ENCODE measurements at places on chromosomes 5 and 9. TPM values are rescaled to one million over a fixed set of nuclear protein-coding genes. Genes with fewer than 3 reads are reported as not detected.

GRCh38 chr5:12413075-12413474, 508.8 kb upstream of the CTNND2 start:
- H3K27me3 ChIP-seq, result no peaks in the 10 kb centered on the region
- no peaks in the 10 kb centered on the region for H3K36me3 ChIP-seq
- no peak overlapping the region for H3K27ac ChIP-seq
- no peaks in the 10 kb centered on the region for H3K4me1 ChIP-seq
- DNase-seq, result no peak

GRCh38 chr5:176743868-176744583, 66.3 kb upstream of the UNC5A start:
- no peaks in the 10 kb centered on the region for H3K36me3 ChIP-seq
- no peak overlapping the region for H3K4me3 ChIP-seq
- peaks cover 6% of the 10 kb centered on the region for H3K4me1 ChIP-seq
- peaks cover 30% of the 10 kb centered on the region for H3K27me3 ChIP-seq
- H3K27ac ChIP-seq, result no peak overlapping the region

Gene QSOX2
- total RNA-seq, result 4.3 TPM

- H3K36me3 ChIP-seq, result no peaks in the 10 kb centered on the region
- no peak for DNase-seq
- H3K4me1 ChIP-seq, result no peaks in the 10 kb centered on the region
- no peak overlapping the region for H3K4me3 ChIP-seq
Observed at GRCh38 chr5:168747987-168748777, 169.0 kb upstream of the PANK3 start.

DNA sequence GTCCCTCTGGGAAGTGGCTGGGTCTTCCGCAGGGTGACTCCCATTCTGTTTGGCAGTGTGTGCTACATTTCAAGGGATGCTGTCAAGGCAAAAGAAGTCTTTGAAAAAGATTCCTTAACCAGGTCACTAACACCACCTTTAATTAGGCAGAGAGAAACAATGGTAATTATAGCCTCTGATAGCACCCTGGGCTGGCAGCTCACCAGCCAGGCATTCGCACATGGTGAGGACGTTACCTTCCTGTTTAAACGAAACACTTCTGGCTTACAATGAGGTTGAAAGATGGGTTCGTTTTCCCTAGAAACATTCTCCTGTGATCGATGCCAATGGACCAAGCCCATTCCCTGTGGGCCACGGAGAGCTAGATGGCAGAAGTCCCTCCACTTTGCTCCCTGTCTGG, 230.1 kb upstream of the PANK3 start:
- H3K4me1 ChIP-seq, result no peaks in the 10 kb centered on the region
- no peaks in the 10 kb centered on the region for H3K27me3 ChIP-seq
- no peak overlapping the region for H3K4me3 ChIP-seq
- H3K27ac ChIP-seq, result no peak overlapping the region

- H3K36me3 ChIP-seq, result no peaks in the 10 kb centered on the region
- peaks cover 6% of the 10 kb centered on the region for H3K27me3 ChIP-seq
- no peak overlapping the region for H3K4me3 ChIP-seq
- no peak overlapping the region for H3K27ac ChIP-seq
- DNase-seq, result no peak
Observed at GRCh38 chr9:135218331-135219225, 131.1 kb downstream of the OLFM1 start.

GRCh38 chr9:95383185-95383676, 65.7 kb upstream of the FANCC start:
- no peak overlapping the region for H3K4me3 ChIP-seq
- no peak overlapping the region for H3K27ac ChIP-seq
- no peaks in the 10 kb centered on the region for H3K4me1 ChIP-seq
- no peaks in the 10 kb centered on the region for H3K36me3 ChIP-seq
- H3K27me3 ChIP-seq, result no peaks in the 10 kb centered on the region

GRCh38 chr5:178106556-178107239, 6.6 kb upstream of the N4BP3 start:
- H3K4me1 ChIP-seq, result no peaks in the 10 kb centered on the region
- H3K27ac ChIP-seq, result no peak overlapping the region
- DNase-seq, result no peak
- H3K27me3 ChIP-seq, result no peaks in the 10 kb centered on the region

DNA sequence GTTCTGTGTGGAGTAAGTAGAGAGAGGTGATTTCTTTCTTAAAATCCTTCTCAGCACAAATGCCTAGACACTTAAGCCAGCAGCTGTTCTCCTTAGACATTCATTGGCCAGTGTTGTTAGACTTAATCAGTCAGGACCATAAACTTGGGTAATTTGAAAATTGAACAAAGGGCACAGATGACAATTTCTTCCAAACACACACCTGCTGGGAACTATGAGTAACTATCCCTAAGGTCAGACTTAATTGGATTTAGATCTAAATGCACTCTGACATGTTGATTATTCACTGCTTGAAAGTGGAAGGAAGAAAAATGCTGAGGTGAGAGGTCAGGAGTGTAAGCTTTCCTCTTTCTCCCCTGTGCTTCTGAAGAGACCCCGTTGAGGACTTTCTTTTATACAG, 1083.7 kb upstream of the DMAC1 start:
- H3K4me3 ChIP-seq, result no peak overlapping the region
- no peak for DNase-seq
- no peaks in the 10 kb centered on the region for H3K4me1 ChIP-seq
- no peaks in the 10 kb centered on the region for H3K36me3 ChIP-seq
- no peaks in the 10 kb centered on the region for H3K27me3 ChIP-seq

Data from prostate gland (tissue), 2 donors.